Progenitor cell of endocrine pancreas (in vitro differentiated cells): ENCODE measurements at places on chromosomes 16 and 17.

- DNase-seq, result no peak
Measured at GRCh38 chr17:13640551-13640950, 38.8 kb upstream of the HS3ST3A1 start.

DNA sequence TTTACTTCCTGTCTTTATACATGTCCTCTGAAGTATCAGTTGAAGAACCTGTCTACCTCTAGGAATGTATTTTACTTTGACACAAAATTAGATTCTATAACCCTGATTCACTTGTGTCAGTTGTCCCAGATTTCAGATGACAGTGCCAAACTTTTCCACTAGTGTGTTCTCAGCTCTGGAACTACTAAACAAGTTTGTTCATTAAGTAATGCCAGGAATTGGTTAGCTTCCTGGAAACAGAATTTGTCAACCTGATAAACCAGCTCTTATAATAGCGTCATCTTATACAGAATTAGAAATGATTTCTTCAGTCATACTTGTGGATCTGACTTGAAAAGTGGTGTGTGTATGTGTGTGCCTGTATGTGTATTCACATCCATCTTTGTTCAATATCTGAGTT lies 7.4 kb downstream of the MAP3K3 start:
- no peak for DNase-seq

- no peak for DNase-seq
Measured at GRCh38 chr16:51383909-51384308, 232.8 kb upstream of the SALL1 start.

GRCh38 chr16:19127674-19128131 lies 13.9 kb downstream of the ITPRIPL2 start:
- DNase-seq, result no peak

GRCh38 chr16:31055613-31056012 lies 18.4 kb downstream of the ZNF668 start:
- DNase-seq, result no peak

- DNase-seq, result no peak
Measured at GRCh38 chr16:74623214-74623838, 16.4 kb upstream of the GLG1 start.

- DNase-seq, result no peak
Measured at GRCh38 chr16:10552998-10553491, 27.4 kb downstream of the EMP2 start.

DNA sequence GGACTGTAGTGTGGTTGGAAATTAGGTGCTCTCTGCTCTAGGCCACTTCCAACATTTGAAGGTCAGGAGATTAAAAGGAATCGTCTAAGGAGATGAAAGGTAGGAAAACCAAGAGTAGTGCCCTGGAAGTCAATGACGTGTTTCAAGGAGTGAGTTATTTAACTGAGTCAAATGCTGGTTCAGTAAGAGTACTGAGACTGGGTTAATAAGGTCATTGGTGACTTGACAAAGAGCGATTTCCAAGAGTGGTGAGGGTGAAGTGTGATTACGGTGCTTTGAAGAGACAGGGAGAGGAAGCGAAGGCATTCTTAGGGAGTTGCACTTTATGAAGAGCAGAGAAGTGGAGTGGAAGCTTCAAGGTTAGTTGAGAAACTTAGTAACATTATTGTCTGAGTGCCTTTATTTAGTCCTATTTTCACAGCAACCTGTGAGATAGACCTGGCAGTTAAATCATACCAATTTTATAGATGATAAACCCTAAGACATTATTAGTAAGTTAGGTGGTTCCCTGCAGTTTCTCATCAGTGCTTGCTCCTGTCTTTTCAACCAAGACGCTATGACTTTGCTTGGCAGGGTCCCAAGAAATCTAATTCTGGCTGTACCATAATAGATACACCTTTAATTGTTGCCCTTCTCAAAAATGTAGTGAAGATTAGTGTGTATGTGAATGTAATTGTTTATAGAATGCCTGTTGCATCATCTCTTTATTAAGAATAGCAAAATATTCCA lies 5.9 kb downstream of the ZNF207 start:
- DNase-seq, result no peak

- no peak for DNase-seq
Measured at GRCh38 chr17:37513711-37514110, 24.0 kb downstream of the DUSP14 start.

GRCh38 chr16:75754141-75754540 lies 27.9 kb upstream of the CPHXL start:
- DNase-seq, result no peak

DNA sequence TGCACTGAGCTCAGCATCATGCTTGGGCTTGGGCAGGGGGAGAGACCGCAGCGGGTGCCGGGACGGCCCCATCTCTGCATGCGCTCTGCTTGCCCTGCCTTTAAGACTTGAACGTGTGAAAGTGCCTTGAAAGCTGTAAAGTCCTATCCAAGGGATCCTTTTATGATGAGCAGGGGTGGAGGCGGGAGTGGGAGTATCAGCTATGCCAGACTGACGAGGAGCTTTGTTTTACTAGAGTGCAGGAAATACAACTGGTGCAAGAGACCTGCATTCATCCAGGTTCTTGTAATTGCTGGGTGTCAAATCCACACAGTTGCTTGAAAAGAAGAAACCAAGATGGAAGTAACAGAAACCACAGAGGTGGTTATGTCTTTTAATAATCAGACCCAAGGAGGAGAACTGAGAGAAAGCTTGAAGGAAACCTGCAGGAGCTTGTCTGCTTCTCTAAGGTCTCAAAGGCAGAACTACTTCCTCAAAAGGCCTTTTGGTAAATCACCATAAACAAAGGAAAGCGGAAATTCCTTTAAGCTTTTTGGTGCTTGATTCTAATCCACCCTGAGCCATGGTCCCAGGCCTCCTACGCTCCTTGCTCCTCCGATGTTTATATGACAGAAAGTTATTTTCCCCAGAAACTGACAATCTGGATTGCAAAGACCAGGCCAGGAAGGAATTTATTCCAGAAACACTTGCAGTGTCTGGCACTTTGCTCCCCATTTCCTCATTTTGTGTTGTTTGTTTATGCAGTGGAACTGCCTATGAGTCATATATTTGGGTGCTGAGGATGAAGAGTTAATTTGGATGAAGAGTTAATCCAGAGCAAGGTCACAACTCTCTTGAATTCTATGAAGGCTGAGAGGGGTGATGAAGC lies 51.3 kb upstream of the FBXO47 start:
- no peak for DNase-seq

- no peak for DNase-seq
Measured at GRCh38 chr16:86667035-86667434, 88.7 kb downstream of the FOXL1 start.

DNA sequence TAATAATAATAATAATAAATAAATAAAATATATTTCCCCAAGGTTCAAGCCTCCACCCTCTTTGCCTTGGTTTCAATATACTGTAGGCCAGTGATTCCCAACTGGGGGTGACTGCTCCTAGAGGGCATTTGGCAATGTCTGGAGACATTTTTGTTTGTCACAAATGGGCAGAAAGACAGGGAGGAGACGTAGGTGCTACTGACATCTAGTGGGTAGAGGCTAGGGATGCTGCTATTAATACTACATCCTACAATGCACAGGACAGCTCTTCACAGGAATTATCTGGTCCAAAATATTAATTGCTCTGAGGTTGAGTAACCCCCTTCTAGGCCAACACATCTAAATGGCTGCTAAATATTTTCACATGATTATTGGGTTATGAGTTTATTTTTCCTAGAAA lies 12.8 kb upstream of the PRR14 start:
- DNase-seq, result no peak

DNA sequence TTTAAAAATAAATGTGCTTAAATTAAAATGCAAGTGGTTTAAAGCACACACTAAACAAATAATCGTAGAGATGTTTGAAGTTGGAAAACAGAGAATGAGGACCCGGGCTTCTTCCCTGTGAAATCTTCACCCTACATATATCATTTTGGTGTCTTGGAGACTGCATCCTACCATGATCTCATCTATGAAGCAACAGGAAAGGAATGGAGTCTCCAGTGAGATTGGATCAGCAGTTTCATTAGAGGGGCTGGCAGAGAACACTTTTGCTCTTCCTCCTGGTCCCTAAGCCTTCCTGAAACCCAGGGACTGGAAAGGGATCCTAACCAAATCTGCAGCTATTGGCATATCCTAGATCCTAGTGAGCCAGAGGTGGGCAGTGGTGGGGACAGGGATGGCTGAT lies 85.0 kb downstream of the GRIN2A start:
- no peak for DNase-seq

GRCh38 chr16:87202346-87202745 lies 114.8 kb downstream of the C16orf95 start:
- no peak for DNase-seq

DNA sequence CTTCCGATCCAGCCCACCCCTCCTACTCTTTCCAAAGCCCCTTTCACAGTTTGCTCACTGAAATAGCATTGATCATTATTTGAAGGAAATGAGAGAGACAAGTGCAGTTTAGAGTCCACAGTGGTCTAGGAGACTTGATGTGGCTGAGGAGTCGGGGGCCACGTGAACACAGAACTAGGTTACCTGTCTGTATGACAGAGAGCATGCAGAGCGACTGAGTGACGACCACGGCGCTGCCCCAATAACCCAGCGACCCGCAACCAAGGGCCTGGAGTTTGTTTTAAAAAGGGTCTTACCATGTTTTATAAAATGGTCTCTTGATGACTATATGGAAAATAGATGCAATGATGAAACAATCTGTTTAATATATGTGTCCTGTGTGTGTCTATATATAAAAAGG lies 39.5 kb downstream of the NDEL1 start:
- DNase-seq, result no peak

DNA sequence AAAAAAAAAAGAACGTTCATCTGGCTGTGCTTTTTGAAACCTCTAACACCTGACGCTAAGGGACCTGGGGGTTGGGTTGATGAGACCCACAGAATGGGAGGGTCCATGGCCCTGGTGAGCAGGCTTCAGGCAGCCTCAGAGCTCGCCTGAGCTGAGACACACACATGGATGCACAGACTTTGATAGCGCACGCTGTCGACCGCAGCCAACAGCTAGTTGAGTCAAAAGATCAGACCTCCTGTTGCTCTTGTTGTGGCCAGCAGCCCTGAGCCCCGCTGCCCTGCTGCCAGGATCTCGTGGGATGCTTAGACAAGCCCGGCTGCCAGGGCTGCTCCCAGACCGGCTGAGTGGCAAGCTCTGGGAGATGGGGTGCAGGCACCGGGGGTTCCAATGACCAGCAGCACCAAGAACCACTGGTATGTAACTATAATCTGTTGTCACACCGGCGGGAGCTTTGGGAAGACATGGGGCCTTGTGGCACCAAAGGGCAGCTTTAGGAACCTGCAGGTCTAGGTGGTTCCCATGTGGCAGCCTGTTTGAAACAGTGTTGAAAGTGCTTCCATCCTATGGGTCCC lies 20.0 kb upstream of the MEAK7 start:
- no peak for DNase-seq

- no peak for DNase-seq
Measured at GRCh38 chr16:83669456-83669855, 138.3 kb upstream of the HSBP1 start.

- no peak for DNase-seq
Measured at GRCh38 chr16:23607726-23608125, 11.6 kb upstream of the NDUFAB1 start.

DNA sequence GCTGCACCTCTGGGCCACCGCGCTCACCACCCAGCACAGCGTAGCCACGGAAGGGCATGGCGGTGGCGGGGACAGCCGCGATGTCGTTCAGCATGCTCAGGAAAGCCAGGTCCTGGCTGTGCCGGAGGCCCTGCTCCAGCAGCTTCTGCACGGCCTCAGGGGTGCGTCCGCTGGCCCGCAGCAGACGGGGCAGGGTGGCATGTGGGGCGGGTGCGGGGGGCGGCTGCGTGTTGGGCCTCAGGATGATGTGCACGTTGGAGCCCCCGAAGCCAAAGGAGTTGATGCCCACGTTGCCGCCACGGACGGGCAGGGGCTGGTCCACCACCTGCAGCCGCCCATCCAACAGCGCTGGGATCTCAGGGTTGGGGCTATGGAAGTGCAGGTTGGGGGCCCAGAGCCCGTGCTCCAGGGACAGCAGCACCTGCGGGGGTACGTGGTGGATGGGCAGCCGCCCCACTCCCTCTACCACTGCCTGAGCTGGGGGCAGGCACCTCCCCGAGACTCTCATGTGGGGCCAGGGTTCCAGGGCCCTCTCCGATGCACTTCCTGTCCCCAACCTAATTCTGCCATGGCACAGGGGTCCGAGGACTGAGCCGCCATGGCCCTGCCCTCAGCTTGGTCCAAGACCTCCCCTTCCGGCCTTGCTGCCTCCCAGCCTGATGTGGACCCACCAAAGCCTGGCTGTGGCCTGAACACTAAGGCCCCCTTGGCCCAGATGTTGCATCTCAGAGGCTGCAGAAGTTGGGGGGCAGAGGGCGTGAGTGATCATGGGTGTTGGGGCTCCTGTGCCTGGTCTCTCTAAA lies 6.6 kb downstream of the FASN start:
- no peak for DNase-seq

DNA sequence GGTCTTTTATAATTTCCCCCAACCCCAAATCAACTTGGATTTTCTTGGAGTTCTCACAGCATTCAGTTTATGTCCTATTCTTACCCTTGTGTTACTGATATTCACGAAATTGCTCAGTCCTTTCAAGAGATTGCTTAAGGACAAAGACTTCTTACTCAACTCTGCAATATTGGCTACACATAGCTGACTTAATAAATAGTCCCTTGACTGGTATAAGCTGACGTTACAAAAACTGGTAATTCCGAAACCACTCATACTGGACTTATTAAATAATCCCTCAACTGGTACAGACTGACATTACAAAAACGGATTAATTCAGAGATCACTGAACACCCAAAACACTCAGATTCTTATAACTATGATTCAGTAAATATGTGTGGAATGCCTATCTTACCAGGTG lies 860 bp downstream of the TIGD7 start:
- DNase-seq, result no peak

DNA sequence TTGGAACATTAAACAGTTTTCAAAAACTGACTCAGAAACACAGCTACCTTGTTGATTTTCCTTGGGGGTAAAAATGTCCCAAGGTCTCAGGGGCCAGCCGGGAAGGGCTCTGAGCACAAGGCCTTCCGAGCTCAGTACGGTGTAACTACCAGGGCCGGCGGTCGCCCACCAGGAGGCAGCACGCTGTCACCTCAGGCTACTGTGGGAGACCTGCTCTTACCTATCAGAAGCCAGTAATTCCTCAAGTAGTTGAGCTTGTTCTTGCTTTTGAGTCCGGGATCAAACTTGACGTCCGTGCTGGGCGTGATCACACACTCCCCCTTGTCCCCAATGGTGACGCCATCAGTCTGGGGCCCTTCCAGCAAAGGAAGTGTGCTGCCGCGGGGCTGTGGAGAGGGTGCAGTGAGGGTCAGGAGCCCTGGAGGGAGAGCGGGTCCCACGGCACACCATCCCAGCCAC lies 43.4 kb upstream of the ICAM2 start:
- DNase-seq, result peak; percentile 73

DNA sequence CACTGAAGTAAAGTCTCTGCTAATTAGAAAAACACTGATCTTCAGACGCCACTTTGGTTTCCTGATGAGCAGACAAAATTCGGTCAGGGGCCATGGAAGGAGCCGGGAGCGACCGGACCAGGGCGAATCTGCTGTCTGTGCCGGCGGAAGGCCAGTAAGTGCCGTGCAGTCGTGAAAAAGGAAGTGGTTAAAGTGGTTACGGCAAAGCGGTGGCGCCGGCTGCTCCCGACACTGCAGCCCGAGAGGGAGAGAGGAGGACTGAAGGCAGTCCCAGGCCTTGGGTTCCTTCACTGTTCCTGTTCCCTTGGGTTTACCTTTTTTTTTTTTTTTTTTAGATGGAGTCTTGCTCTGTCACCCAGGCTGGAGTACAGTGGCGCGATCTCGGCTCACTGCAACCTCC lies 17.3 kb upstream of the HEXD start:
- no peak for DNase-seq

GRCh38 chr16:1580956-1581355 lies 30.9 kb downstream of the IFT140 start:
- no peak for DNase-seq
